NCI-H1092 (cell line): ENCODE measurements at places on chromosomes 3 and 15.

DNA sequence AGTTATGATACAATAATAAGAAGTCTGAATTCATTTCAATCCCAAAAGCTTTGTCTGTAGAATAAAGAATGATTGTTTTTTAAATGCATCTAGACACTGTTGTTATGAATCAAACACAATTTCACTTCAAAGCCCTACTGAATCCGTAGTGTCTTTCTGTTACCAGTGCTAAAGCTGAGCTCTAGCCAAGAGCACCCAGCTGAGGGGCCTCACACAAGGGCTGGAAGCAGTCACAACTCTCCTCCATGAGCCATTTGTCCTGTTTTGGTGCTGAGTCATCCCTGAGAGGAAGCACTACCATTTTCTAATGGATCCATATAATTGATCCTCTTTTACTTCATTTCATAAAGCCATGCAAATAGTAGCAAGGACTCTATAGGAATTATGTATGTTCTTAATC, 158.2 kb upstream of the ANKRD28 start:
- DNase-seq, result no peak

- DNase-seq, result no peak
Observed at GRCh38 chr3:20125897-20126296, 60.1 kb downstream of the SGO1 start.

- no peak for DNase-seq
Observed at GRCh38 chr3:104429727-104430126, 937.0 kb upstream of the ALCAM start.

DNA sequence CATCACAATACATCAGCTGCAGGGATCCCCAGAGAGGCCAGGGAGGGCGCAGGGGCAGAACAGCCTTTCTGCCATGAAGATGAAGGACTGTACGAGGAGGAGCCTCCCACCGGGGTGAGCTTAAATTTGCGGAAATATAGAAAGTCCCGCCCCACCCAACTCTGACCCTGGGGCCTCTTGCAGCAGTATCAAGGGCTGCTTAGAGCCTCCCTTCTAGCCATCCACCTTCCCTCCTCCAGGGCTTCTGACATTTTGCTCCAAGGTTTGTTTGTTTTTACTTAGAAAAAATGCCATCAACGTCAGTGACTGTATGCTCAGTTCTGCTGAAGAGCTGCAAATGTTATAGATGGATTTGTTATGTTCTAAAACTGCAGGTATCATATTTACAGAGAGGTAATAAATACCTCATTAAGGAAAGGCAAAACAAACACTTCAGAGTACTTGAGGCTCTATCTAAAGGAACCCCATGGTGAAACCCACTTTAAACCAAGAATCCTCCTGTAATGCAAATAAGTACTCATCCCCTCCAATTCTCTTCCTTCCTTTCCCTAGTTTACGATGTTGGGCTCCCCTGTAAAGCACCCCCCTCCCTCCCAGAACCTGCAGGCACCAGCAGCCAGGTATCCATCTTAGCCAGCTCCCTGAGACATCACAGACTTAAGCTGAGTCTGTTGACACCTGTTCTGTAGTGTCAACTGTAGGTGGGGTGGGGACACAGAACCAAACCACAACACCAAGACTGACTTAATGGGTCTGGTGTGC, 30.5 kb downstream of the RFTN1 start:
- DNase-seq, result peak; percentile 61

DNA sequence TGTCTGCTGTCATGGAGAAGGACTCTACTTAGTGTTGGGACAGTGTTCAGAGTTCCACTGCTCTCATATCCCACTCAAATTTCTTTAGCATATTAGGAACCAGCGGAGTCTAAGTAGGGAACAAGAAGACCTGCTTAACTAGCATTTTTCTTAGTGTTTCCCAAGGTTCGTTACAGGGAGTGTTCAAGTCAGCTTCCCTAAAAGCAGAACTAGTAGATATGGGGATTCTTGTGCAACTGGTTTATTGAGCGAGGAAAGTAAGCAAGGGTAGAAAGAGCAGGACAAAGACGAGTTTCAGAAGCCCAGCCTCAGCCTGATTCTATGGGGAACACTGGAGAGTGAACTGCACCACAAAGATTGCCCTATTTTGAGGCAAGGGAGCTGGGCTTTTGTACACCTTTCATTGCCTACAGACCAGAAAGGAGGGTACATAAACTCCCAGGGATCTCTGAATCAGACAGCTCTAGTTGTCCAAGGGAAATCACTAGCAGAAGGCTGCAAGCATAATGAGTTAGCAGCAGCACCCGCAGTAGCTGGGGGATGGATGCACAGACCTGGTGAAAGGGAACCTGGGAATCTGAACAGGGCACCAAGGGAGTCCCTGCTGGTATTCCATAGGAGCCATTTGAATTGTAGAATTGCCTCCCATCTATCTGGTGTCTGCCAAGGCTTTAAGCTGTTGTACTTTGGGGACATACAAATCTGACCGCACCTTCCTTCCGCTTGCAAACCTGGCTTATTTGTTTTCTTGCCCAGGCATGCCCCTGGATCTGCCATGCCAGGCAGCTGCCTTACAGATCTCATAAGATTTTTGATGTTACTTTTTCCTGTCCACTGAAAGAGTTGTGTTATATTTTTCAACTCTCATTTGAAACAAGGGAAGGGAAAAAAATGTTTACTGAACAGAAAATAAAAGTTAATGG, 15.1 kb downstream of the CMTM7 start:
- no peak for DNase-seq

GRCh38 chr3:120765830-120766493, 23.4 kb downstream of the GTF2E1 start:
- no peak for DNase-seq

- no peak for DNase-seq
Observed at GRCh38 chr3:14375192-14375591, 27.2 kb upstream of the SLC6A6 start.

DNA sequence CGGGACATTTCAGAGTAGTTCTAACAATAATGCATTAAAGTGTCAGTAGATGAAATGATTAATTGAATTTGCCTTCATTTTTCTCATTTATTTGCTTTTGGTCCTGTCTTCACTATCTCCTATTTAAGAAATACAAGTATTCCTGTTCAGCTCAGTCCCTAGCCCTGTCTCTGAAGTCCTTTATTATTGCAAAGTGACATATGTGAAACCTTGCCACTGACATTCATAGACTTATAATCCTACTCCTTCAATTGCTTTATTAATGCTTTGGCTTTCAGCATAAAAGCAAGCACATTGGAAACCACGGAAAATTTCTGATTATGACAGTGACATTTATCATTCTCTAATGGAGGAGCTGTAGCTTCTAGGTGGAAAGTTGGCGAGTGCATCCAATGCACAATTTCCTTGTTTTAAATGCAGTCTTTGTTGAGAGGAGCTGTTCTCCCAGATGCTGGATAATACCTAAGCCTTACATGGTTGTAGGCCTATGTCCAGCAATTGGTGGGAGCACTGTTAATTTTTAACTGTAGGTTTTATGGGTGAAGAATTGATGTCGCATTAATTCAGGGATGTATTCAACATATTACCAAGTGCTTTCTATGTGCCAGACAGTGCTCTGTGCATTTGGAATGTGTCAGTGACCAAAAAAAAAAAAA, 337.8 kb downstream of the FEZF2 start:
- no peak for DNase-seq

DNA sequence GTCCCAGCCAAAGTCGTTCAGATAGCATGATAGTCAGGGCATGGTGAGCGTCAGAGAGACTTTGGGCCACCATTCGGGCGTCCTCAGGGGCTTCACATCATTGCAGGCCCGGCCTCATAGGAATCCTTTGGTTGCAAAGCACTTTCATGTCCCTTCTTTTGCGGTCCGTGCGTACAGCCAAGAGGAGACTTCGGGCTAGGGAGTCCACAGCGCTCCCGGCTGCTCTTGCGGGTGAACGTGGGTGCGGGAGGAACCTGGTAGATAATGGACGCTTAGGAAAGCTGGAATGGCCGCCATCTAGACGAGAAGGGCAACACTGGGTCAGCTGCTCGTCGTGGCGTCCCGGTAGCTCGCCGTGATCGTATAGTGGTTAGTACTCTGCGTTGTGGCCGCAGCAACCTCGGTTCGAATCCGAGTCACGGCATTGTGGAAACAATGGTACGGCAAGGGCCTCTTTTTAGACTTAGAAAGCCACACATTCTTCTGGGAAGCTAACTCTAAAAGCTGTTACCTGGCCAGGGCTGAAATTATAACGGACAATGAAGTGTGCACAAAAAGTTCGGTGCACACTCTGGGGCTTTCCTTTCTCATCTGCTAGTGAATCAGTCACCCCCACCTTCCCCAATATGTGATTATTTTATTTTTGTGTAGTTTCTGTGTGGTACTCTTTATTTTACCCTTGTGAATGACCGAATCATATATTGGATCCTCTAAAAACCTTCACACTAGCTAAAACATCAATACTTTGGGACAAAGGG, 13.2 kb upstream of the SHF start:
- DNase-seq, result peak; percentile 55

DNA sequence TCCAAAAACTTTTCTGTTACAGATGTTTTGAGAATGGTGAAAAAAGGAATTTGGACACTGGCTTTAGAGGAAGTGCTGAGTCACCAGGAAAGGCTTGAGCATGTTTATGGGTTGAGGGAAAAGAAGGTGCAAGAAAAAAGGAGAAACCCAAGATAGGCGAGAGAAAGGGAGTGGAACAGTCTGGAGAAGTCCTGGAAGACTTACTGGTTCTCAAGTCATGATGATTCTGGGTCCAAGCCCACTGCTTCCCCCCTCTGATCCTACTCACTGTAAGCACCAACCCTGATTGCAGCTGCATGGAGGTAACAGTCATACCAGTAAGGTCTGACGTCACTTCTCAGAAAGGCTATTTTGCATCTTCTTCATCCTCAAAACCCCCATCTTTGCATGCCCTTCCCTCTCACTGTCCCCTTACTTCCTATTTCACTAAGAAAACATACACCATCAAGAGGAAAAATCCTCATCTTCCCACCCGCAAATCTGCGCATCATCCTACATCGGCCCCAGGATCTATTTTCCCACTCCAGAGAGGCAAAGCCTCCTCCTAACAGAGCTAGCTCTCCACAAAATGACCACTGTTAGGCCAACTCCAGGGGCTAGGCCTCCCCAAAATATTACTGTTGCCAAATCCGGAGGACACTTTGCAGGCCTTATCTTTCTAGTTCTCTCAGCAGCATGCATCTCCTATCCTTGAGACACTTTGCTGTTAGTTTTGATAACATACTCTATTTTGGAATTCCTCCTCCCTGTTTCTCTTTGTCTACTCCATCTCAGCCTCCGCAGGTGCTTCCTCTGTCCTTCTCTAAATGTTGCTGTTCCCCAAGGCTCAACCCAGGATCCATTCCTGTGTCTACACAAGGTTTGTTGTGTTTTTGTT, 3.2 kb upstream of the ATP13A3 start:
- no peak for DNase-seq

DNA sequence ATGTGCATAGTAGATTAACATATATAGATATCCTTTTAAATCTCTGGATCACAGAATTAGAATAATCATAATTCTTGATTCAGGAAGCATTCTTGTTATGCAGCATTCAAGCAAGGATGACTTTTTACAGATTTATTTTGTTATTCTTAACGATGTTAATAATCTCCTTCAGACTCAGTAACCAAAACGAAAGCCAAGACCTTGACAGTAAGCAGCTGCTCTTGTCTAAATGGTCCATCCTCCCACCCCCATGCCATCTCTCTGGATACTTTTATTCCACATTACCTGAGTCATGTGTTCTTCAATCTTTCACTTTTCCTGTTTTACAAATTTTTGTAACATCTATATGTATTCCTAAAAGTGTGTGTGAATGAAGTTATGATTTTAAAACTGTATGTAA, 33.3 kb upstream of the GPR171 start:
- DNase-seq, result no peak

GRCh38 chr3:40054568-40055222, 245.3 kb downstream of the MYRIP start:
- no peak for DNase-seq
